Stimulated activated CD8-positive, alpha-beta memory T cell treated with anti-CD3 and anti-CD28 coated beads, Interleukin-7, amount 100 ng/mL, for 1 hour (primary cell): ENCODE measurements at places on chromosomes 4 and X.
A peak's percentile ranks its signal among the peaks of the same experiment; 100 is the strongest.

DNA sequence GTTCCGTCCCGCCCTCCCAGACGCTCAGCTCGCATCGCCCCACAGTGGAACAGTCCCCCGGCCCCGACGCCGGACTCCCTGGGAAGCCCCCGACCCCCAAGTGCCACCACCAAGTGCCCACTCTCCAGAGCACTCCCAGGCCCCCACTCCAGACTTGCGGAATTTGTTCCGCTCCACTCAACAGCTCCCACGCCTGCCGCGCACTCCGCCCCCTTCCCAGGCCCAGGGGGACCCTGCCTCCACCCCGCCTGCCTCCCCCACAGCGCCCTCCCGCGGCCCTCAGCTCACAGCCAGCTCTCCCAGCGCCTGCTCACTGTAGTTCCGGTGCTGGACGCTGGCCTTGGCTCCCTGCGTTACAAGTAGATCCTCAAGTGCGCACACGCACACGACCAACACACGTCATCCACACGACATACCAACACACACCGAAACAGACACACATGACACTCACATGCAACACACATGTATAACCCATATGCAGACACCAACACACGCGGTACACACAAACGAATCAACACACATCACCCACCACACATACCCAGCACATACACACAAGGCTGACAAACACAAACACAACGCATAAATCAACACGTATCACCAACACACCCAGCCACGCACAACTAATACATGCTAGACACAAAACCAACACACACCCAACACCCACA lies 8.0 kb downstream of the MSX1 start:
- DNase-seq: no peak

GRCh38 chr4:15654593-15655222 lies 449 bp downstream of the FBXL5 start:
- DNase-seq: peak; percentile 9

DNA sequence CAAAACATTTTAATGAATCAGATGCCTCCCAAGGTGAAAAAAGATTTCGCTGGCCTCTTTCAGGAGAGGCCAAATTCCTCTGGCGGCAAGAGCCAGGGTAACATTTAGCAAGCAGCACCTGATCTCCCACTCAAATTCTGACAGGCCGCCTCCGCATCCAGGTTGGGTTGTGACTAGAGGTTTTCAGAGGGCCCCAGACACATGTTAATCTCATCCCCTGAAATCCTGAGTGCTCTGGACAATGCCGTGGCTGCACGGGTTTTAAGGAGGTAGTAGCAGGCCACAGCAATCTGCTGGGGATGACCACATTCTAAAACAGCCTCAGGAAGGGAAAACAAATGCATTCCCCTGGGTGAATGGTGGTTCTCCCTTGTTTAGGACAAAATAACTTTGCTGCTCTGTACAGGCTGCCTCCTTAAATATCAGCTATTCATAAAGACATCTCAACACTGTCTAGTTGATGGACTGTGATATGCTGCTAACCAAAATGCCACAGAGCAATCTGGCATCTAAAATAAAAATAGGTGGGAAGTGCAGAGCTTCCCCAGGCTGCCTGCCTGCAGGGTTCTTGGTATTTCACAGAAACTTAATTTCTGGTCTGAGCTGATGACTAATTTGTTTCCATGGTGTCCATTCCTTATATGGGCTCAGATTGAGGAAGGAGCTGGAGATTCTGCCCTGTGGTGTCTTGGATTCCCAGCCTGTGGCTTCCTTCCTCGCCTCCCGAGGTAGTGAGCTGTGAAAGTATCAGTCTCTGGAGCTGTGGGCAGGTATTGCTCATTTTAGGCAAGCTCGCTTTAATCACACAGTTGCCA lies 202.0 kb downstream of the DCLK2 start:
- DNase-seq: no peak

DNA sequence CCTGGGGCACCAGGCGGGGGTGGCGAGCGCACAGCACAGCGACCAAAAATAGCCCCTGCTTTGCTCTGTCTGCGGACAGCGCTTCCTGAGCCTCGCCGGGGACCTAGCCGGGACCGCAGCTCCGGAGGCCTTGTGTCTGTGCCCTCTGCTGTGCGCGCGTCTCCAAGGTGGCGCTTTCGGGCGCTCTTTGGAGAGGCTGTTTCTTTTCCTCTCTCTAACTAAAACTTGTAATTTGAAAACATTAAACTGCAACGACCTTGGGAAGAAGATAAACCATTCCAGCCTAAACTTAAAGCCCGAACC lies 3.4 kb downstream of the ARX start:
- no peak for DNase-seq

DNA sequence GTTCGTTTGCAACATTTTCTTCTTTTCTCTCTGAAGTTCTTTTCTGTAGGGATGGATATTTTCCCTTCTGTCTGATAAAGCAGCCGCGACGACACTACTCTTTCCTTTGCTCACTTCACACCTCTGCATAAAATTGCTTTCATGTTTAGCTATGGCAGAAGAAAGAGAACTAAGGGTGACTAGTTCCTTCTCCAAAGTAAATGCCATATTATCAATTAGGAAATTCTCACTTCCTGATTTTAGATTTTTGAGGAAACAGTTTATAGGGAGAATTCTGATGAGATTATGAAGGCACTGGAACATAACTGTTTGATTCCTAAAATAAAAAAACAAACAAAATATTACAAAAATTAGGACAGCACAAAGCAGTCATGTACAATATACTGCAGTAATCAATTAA lies 29.2 kb downstream of the FANCB start:
- no peak for DNase-seq

GRCh38 chr4:172680691-172681090 lies 487.9 kb upstream of the GALNT7 start:
- DNase-seq: no peak

GRCh38 chr4:106796876-106797275 lies 239.2 kb downstream of the DKK2 start:
- no peak for DNase-seq

DNA sequence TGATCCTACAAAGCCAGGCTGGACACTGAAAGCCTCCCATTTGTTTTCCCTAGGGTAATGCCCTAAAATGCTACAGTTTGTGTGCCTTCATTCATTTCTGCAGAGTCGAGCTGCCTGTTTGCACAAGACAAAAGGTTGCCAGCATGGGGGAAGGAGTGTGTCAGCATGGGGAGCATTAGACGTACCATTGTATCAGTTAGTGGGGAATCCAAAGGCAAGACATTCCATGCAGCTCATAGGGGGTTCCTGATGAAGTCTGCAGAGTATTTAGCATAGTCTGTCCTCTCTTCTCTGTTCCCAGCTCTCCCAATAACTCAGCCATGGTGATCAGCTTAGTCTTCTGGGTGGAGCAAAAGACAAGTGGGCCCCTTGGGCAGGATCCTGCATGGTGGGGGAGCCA lies 276.9 kb upstream of the PCDH7 start:
- no peak for DNase-seq

DNA sequence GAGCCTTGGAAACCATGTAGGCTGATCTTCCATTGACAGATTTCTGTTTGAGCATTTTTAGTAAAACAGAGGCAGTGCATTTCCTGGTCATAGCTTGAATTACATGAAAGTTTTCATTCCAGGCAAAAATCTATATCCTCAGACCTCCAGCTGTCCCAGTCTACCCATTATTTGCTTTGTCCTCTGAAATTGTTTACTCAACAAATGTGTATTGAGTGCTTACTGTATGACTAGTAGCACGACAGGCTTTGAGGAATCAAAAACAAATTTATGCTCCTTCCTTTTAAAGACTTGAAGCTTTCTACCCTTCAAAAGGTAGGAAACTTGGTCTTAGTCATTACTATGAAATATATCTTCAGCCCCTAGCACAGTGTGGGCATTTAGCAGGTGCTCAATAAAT lies 307.9 kb upstream of the IGFBP7 start:
- no peak for DNase-seq

DNA sequence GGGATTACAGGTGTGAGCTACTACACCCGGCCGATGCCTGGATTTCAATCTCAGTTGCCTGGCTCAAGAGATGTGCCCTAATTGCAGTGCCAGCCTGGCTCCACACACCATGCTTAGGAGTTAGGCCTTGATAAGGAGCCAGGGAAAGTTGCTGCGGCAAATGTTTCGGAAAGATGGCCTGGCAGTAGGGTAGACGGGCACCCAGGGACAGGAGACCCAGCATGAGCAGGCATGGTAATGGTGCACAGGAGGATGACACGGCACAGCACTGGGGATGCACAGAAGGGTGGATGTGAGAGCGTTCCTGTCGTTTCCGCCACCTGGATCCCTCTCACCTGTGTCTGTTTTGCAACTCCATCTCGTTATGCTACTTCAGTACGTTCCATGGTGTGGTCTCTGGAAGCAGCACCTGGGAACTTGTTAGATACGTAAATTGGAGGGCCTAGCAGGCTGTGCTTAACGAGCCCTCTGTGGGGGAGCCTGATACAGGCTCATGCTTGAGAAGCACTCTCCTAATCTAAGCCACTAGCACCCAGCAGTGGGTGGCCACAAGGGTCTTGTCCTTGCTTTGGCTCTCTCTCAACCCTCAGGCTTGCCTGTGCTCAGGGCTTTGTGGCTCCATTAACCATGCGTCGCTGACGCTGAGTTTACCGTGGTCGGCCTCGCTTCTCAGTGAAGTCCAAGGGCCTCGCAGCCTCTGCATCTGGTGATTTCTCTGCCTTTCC lies 20.3 kb downstream of the RNF4 start:
- no peak for DNase-seq

- no peak for DNase-seq
Measured at GRCh38 chrX:98065151-98065550, 1181.4 kb downstream of the RPA4 start.

- DNase-seq: no peak
Measured at GRCh38 chr4:170769862-170770261, 680.1 kb upstream of the AADAT start.

DNA sequence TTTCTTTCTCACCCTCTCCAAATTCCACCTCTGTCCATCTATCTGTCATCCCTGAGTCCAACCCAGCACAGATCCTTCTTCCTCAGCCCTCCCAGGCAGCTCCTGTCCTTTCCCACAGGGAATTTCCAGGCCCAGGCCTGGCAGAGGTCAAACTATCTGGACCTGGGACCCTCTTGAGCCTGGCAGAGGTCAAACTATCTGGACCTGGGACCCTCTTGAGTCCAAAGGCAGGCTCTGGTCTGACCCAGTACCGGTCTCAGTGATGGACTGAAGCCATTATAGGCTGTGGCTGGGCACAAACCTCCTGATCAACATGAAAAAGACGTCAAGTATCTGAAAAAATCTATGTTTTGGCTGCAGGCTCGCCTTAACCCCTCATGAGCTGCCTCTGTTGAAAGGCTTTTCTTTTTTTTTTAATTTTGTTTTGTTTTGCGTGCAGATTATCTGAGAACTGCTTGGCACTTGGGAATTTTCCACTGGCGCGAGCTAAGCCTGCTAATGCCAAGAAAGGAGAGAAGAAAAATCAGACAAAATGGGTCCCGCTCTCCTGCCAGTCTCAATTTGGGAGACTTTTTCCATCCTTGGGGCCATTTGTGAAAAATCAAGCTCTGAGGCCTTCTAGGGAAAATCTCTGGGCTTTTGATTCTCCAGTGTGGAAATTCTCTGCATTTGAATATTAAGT lies 31.2 kb downstream of the MSX1 start:
- no peak for DNase-seq

DNA sequence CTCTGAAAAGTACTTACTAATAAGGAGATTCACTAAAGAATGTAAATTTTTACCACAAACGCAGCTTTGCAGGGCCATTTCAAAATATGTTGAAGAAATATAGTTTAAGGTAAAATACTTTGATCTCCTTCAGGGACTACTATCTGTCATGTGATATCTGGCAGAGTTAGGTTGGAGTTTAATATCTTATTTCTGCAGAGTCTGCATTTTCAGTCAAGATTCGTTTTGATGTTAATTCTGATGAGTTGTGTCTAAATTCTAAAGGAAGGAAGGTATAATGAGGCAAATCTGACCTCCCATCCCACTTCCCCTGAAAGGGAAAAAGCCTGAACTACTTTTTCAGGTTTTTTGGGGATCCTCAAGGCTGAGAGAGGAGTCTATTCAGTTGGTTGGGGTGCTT lies 123.9 kb upstream of the TECRL start:
- no peak for DNase-seq

- DNase-seq: no peak
Measured at GRCh38 chrX:104189837-104190236, 23.6 kb downstream of the FAM199X start.

- DNase-seq: no peak
Measured at GRCh38 chr4:54276641-54277430, 47.7 kb downstream of the PDGFRA start.

DNA sequence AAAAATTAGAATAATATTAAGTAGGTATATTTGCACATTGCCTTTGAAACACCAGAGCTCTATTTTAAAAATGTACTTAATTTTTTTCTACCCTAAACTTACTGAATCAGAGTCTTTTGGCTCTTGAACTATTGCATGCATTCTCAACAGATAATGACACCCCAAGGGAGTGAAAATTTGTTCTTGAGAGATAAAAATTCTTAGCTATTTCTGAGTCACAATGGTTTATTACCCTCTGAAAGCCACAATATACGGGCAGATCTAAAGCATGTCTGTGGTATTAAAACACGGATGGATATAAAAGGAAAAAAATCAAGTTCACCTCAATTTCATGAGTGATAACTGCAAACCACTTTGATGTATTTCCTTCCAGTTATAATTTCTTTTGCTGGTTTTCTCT lies 636.3 kb upstream of the FTHL17 start:
- DNase-seq: no peak

DNA sequence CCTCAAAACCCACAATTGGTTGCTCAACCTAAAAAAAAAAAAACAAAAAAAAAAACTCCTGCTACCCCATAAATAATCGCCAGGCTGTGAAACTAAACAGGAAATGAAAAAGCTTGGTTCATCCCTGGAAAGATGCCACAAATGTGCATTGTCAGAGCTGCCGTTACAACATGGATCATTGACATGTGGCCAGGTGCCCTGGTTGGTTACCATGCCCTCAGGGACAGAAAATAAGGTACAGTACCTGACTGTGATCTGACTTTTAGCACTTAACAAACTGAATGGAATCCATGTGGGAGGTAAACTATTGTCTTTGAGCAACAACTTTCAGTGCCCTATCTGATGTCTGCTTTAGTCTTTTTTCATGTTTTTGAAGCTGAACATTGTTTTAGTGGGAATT lies 118.0 kb upstream of the RPL34 start:
- DNase-seq: no peak

- no peak for DNase-seq
Measured at GRCh38 chr4:6095023-6095752, 77.0 kb upstream of the C4orf50 start.

DNA sequence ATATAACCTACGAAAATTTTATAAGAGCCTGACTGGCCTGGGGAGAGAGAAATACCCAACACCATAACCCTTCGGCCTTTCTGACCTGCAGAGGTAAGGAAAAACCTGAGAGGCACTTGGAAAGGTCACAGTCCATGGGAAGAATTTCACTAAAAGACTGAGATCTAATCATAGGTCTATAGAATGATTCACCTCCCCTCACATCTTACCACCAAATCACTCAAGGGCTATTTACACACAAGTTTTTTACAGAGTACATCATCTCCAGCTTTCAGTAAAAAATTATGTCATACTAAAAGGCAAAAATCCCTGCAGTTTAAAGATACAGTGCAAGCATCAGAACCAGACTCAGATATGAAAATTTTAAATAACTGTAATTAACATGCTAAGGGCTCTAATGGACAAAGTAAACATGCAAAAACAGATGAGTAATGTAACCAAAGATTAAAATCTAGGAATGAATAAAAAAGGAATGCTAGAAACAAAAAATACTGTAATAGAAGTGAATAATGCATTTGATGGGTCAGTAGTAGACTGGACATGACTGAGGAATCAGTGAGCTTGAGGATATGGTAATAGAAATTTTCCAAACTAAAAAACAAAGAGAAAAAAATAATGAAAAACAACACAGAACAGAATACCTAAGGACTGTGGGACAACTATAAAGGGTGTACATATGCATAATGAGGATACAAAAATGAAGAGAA lies 32.1 kb upstream of the SLC16A2 start:
- DNase-seq: no peak
